Activated T-helper 2 cell treated with anti-CD3 and anti-CD28 coated beads, Interferon-gamma antibody, Interleukin-2, Interleukin-4, amounts not matched to agents 10 μg/mL and 5 μg/mL and 100 μg/mL, durations not matched to agents 14 hours and 24 hours and 36 hours (primary cell): ENCODE measurements at places on chromosomes 1 and 21. TPM values are rescaled to one million over a fixed set of nuclear protein-coding genes. Genes with fewer than 3 reads are reported as not detected.

- no peaks in the 10 kb centered on the region for H3K4me1 ChIP-seq
- no peaks in the 10 kb centered on the region for H3K36me3 ChIP-seq
- H3K4me3 ChIP-seq = no peak overlapping the region
- H3K27ac ChIP-seq = no peak overlapping the region
Observed at GRCh38 chr1:115322631-115323030, 15.4 kb downstream of the NGF start.

GRCh38 chr21:32626621-32627196 lies 14.5 kb upstream of the CFAP298 start:
- no peak overlapping the region for H3K4me3 ChIP-seq
- no peak for DNase-seq
- peaks cover 4% of the 10 kb centered on the region for H3K27me3 ChIP-seq

DNA sequence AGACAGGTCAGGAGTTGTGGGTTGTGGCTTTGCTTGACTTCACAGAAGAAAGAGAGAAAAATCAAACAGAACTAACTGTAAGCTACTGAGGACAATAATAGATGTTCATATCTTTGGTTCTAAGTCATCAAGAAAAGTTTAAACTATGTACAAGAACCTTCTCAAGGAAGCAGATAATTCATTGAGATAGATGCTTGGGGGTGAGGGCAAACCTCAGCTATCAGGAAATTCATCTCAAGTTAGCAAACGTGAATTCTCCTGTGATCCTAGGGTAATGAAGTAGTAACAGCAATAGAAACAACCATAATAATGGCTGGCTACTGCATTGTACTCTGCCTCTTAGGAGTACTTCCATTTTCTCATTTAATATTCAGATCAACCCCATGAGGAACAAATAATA lies 506.2 kb downstream of the PLPP3 start:
- H3K4me1 ChIP-seq = no peaks in the 10 kb centered on the region
- no peak overlapping the region for H3K4me3 ChIP-seq
- no peaks in the 10 kb centered on the region for H3K27me3 ChIP-seq
- H3K27ac ChIP-seq = no peak overlapping the region
- H3K36me3 ChIP-seq = no peaks in the 10 kb centered on the region

DNA sequence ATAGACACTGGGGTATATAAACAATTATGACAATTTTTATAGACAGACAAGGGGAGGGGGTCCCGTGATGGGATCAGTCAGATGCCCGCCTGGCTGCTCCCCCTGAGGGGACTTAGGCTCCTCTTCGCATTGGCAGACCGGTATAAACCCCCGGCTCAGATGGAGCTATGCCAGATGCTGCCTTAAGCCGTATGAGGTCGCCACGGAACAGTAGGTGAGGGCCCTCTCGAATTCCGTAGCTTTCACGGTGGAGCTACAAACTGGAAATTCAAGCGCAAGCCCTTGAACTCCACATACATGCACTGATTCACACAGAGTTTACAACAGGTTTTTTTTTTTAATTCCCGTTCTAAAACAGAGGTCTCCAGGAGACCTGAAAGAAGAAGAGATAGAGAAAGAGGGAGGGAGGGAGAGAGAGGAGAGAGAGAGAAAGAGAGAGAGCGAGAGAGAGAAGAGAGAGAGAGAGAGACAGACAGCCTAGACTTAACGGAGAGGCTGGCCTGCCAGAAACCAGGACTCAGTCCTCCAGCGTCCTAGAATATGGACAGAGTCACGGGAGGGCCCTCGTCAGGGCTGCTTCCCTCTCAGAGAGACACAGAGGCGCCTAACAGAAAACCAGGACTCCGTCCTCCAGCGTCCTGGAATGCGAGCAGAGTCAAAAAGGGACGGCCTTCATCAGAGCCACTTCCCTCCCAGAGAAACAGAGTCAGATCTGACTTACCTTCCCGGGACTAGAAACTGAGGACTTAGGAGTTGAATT lies 24.4 kb upstream of the TMEM54 start:
- peak overlapping the region; percentile 7 for H3K4me3 ChIP-seq
- no peaks in the 10 kb centered on the region for H3K36me3 ChIP-seq
- peaks cover 10% of the 10 kb centered on the region for H3K4me1 ChIP-seq
- H3K27ac ChIP-seq = no peak overlapping the region

DNA sequence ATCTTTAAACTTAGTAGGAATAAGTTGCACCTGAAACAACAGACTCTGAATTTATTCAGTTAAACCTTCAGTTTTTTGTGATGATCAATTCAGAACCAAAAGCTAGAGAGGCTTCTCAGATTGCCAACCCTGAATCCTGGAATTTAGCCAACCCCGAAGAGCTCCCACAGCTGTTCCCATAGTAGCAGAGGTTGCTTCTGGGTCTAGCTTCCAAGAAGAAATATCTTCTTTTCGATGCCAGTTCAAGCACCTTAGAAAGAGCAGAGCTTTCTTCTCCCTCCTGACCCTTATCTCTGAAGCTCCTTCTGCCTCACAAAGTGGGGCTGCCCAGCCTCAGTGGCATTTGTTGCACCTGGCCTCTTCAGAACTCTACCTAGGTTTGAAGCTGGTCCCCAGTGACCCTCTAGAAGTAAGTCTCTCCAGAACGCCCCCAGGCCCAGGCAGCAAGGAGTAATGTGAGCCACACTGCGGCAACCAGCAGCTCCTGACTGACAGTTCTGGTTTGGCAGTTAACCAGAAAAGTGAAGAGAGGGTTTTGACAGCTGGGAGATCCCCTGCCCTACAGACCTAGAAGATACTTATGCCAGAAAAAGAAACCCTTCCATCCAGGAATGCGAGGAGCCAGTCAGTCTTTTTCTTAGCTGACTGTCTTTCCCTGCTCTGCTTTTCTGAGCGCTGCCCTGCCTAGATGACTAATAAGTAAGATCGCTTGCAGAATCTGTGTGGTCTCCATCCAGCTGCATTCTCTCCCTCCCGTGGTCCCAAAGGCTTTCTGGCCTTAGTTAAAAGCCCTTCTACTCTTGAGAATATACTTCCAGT lies 165.9 kb downstream of the ADGRL4 start:
- DNase-seq = no peak
- H3K4me1 ChIP-seq = peaks cover 10% of the 10 kb centered on the region
- no peak overlapping the region for H3K4me3 ChIP-seq
- no peaks in the 10 kb centered on the region for H3K36me3 ChIP-seq
- H3K27me3 ChIP-seq = no peaks in the 10 kb centered on the region

DNA sequence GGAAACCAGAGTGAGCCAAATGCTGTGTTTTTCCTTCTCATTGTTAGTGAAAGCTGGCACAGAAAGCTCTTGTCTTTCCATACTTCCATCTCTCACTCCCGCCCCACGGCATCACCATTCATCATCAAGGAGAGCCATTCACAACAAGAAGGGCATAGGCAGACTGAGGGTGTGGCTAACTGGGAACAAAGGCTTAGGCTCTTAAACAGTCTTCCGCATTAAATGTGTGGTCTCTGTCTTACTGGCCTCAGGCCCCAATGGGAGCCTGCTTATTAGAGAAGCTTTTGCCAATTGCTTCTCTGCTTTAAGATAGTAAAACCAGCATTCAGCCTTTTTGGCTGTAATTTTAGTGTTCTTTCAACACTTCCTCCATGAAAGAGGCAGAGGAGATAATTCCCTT lies 51.4 kb downstream of the TNFSF18 start:
- no peak for DNase-seq
- no peaks in the 10 kb centered on the region for H3K36me3 ChIP-seq
- no peak overlapping the region for H3K4me3 ChIP-seq
- no peak overlapping the region for H3K27ac ChIP-seq
- H3K27me3 ChIP-seq = no peaks in the 10 kb centered on the region
- no peaks in the 10 kb centered on the region for H3K4me1 ChIP-seq

- no peaks in the 10 kb centered on the region for H3K4me1 ChIP-seq
- DNase-seq = no peak
- H3K27ac ChIP-seq = no peak overlapping the region
- no peaks in the 10 kb centered on the region for H3K27me3 ChIP-seq
- H3K36me3 ChIP-seq = no peaks in the 10 kb centered on the region
Observed at GRCh38 chr1:53073287-53073686, 11.3 kb downstream of the PODN start.

The MCOLN2 gene
- 142 and 143 TPM in 2 replicates for total RNA-seq

The HRNR gene
- not detected in 2 replicates for total RNA-seq

The LRRC39 gene
- total RNA-seq = 0.43 and 0.74 TPM in 2 replicates
